ENCODE measurements at places on chromosomes 7 and 10. TPM values are rescaled to one million over a fixed set of nuclear protein-coding genes. Genes with fewer than 3 reads are reported as not detected.

Gene OPN4
- total RNA-seq = not detected

- DNase-seq = no peak
Measured at GRCh38 chr7:117485118-117485620, 5.3 kb downstream of the CFTR start.

Gene SFTPD
- total RNA-seq = not detected

GRCh38 chr10:24645784-24646183 lies 77.9 kb downstream of the ARHGAP21 start:
- DNase-seq = no peak

Gene HTR5A
- not detected for total RNA-seq

- no peak for DNase-seq
Measured at GRCh38 chr10:18533896-18534295, 117.5 kb downstream of the NSUN6 start.

DNA sequence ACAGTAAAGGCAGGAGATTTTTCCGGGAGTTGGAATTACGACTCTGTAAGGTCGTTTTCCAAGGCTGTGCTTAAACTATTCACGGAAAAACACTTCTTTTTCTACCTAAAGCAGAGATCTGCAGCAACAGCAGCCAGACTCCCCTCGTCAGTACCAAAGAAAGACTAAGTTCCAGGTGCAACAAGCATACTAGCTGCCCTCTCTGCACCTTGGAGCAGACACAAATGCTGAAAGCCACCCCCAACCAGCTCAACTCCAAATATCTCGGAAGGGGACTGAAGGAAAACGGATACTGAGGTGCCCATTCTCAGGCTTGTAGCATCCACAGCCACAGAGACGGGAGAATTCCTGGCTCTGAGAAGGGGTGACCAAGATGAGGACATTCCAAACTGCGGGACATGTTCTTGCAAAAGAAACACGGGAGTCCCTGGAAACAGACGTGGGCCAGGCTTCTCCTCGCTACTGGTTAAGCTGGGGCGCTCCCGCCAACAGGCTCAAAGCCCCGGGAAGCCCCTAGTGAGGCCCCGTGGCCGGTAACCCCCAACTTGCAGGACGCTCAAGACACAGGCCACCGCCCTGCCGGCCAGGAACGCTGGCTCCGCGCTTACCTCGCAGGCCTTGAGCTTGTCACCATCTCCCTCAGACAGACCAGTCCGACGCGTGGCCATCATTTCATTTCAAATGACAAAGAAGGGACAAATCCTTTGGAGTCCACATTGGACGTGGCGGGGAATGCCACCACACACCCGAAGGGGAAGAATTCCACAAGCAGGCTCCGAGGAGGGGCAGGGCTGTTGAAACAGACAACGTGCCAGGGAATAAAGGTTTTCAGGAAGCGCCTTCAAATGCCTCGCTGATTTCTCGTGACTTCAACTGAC lies 2.2 kb downstream of the ARHGAP21 start:
- DNase-seq = no peak

Gene SCART1
- 4.8 TPM for total RNA-seq

DNA sequence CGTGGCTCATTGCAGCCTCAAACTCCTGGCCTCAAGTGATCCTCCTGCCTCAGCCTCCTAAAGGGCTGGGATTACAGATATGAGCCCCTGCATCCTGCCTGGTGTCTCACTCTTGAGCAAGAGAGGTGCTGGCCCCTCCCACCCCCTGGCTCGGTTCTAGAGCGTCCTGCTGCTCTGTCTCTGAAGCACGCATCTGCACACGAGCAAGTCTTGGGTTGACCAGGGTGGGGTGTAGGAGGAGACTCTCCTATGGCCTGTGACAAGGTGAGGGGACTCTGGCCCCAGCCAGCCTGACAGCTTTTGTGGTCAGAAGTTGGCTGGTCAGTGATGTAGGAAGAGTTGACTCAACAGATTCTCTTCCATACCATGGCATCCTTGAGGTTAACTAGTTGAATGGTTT lies 110.7 kb upstream of the CARD11 start:
- no peak for DNase-seq

DNA sequence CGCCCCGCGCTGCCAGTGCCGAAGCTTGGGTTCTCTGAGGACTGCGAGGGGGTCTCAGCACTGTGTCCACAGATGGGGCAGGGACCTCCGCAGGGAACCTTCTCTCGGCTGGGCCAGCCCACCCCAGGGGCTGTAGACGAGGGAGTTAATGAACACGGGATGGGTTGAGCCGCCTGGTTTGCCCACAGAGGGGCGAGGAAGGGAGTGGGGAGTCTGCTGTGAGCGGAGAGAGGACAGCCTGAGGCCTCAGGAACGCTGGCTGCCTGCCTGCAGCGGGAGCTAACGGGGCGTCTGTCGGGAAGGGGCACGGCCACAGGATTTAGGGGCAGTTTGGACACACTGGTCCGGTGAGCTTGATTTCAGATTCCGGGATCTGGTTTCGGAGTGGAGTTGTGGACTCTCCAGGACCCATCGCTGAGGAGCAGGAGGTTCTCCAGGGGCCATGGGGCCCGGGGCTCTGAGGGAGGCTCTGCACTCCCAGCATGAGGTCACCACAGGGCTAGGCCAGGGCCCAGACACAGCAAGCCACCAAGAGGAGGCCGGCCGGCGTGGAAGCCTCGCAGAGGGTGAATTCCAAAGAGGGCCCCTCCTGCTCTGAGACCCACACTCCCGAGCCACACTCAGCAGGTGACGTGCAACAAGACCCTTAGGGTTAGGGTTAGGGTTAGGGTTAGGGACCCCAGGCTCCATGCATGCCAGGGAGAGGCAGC lies 19.0 kb upstream of the FAM20C start:
- no peak for DNase-seq

Measured in ascending aorta (tissue), 2 donors.